Peyer's patch (tissue), 4 donors: ENCODE measurements at places on chromosomes 1 and 21. TPM values are rescaled to one million over a fixed set of nuclear protein-coding genes. Genes with fewer than 3 reads are reported as not detected.
A peak's percentile ranks its signal among the peaks of the same experiment; 100 is the strongest.

DNA sequence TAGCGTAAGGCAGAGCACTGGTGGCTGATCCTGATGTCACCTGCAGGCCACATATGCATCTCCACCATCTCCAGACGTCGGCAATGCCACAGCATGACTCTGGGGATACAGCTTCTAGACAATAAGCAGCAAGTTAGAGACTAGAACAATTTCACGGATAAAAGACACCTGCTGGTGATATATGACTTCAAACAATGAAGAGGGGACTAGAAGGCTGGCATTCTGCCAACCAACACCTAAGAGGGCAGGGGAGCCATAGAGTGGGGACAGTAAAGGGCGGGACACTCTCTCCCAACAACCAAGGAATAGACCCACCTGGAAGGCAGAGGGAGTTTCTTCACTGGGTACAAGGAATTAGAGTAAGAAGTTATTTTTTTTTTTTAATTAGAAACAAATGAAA is 126.7 kb downstream of the SIM2 start:
- no peak for DNase-seq

DNA sequence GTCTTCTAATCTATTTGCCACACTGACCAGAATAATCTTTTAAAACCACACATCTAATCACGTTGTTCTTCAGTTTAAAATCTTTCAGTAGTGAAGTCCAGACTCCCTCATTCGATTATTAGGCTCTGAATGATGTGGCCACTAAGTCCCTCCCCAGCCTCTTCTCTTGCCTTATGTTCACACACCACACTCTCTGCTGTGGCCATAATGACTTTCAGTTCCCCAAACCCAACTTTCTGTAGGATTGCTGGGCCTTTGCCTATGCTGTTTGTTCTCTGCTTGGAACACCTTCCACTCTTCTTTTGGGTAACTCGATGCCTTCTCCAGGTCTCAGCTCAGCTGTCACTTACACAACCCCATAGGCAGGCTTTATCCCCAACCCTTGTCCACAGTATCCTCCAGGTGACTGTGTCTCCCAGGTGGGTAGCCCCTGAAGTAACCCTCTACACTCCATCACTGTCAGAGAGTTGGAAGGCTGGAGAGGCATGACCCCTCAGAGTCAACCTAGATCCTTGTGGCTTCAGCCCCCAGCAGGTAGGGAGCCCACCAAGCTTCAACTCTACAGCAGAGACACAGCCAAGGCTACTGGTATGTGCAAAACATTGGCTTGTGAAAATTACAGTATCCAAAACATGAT is 8.4 kb upstream of the SLC37A1 start:
- DNase-seq: no peak

DNA sequence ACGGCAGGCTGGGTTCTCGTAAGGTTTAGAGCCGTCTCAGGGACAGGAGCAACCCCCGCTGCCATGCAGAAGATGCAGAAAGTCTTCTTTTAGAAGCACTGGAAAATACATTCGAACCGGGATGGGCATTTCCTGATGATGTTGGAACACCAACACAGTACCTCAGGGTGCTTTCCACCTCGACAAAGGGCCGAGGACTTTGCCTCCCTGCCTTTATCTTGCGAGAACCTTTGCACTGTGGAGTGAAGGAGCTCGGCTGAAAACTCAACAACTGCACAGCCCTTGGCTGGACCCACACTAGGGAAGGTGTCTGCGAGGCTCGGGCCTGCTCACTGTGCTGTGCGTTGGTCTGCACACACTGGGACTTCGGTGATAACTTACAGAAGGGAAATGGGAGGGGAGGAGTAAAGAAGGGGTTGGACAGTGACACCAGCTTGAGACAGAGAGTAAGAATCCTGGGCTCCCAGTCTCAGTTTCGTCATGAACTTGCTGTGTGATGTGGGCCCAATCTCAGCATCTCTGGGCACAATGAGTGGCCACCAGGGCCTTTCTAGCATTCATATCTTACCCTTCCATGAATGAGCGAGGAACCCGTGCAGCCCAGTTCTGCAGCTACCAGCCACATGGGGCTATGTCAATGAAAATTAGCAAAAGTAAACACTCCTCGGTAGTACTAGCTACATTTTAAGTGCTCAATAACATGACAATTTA is 18.2 kb downstream of the RCAN1 start:
- DNase-seq: peak; percentile 86

DNA sequence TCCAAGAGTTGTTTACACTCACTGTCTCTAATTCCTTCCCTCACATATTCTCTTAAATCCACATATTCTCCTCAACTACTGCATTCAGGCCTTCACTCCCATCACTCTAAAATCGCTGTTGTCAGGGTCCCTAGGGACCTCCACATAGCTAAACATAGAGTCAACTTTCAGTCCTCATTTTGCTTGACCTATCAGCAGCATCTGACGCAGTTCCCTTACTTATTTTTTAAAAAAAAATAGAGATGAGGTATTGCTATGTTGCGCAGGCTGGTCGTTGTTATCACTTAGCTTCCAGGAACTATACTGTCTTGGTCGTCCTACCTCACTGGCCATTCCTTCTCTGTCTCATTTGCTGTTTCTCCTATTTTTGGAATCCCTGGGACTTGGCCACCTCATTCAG is 11.7 kb upstream of the PLEKHO1 start:
- DNase-seq: no peak

GRCh38 chr1:218365226-218365999 is 20.3 kb downstream of the TGFB2 start:
- no peak for DNase-seq

DNA sequence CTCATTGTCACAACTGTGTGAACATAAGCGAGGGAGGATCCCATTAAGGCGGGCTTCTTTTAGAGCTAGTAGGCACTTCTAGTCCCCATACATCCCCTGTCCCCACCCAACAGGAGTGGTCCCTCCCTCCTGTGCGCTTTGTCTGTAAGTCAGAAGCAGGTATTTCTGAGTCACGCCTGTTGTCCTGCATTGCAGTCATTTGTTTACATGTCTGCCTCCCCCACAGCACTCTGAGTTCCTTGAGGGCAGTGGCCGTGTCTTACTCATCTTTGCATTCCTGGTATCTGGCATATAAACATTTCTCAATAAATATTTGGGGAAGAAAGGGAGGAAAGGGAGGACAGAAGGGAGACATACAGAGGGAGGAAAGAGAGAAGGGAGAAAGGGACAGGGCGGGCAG is 40.3 kb downstream of the PLEKHA6 start:
- peak; percentile 45 for DNase-seq

CTSE gene
- 3.6 TPM for total RNA-seq
